ENCODE measurements at places on chromosomes 3 and 15.

GRCh38 chr15:66673410-66674322 is 28.4 kb upstream of the SMAD6 start:
- DNase-seq, result no peak

DNA sequence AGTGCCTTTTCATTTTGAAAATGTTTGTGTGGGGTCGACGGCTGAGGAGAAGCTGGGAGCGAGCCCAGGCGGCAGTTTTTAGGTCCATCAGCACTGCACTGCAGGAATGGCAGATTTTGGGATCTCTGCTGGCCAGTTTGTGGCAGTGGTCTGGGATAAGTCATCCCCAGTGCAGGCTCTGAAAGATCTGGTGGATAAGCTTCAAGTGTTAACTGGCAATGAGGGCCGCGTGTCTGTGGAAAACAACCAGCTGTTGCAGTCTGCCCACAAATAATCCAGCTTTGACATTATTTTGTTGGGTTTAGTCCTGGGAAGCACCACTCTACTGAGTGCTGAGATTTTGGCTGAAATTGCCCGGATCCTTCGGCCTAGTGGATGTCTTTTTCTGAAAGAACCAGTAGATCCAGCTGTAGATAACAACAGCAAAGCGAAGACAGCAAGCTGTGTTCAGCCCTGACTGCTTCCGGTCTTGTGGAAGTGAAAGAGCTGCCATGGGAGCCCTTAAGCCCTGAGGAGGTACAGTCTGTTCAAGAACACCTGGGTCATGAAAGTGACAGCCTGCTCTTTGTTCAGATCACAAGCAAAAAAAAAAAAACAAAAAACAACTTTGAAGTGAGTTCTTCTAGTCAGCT is 13.1 kb upstream of the ANP32A start:
- no peak for DNase-seq

DNA sequence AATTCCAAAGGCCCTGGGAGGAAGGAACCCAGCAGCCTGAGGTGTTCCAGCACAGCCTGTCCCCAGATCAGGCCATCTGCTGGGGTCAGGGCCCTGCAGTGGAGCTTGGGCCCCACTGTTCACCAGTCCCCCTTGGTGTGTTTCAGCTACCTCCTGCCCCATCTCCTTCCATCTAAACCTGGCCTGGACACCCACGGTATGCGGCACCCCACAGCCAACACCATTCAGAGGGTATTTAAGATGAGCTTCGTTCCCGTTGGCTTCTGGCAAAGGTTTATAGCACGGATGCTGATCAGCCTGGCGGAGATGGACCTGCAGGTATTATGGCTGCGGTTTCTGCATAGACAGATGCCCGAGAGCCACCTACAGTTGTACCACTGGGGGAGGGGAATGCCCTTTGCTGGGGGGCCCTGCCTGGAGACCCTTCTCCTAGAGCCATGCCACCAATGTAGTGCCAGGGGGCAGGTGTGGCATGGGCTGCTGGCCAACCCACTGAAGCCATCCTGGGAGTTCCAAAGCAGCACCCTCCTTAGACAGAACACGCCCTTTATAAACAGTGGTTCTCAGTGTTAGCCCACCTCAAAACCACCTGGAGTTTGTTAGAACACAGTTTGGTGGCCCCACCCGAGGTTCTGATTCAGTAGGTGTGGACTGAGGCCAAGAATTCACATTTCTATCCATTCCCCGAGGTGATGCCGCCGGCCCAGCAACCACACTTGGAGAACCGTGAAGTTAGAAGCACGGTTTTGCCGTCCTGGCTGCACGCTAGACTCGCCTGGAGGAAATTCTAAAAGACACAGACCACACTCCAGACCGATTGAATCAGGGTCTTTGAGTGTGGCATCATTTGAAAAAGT is 126.9 kb downstream of the LRRK1 start:
- no peak for DNase-seq

DNA sequence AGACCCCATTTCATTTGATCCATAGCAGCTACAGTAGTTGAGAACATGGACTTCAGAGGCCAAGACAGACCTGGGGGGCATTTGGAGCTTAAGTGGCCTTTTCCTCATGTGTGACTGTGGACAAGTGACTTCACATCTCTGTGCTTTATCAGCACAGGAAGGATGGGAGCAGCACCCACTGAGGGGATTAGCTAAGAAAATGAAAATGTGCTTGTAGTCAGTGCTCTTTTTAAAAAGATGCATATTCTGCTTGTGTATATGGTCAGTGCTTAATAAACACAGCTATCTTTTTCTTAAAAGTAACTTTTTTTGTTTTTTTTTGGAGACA is 34.5 kb downstream of the SLC6A6 start:
- no peak for DNase-seq

GRCh38 chr15:91928675-91929074 is 75.2 kb downstream of the SLCO3A1 start:
- no peak for DNase-seq

DNA sequence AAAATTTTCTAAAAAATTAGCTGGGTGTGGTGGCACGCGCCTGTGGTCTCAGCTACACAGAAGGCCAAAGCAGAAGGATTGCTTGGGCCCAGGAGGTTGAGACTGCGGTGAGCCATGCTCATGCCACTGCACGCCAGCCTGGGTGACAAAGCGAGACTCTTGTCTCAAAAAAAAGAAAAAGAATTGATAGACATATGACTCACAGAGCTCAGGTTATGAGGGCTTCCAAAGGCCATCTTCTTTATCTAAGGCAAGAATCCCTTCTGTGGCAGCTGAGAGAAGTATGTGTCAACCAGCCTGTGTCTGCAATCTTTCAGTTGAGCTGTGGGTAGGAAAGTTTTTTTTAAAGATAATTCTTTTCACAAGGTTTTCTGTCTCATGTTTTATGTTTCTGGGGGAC is 53.9 kb downstream of the MRPS25 start:
- DNase-seq, result no peak

DNA sequence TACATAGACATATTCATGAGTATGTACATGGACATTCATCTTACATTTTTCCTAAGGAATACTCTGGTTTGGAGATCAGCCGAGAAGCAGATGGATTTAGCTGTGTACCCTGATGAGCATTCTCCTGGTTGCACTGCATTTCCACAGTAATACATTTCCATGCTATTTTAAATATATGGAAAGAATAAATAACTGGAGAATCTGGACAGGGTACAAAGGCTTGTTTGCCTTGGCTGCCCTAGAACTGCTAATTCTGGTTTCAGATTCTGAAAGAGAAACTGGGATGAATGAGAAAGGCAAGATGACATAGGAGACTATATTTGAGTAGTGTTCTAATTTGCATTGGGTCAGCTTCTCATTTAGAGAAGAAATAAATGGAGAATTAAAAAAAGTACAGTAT is 190.8 kb upstream of the FAM3D start:
- no peak for DNase-seq

- DNase-seq, result no peak
These were observed 419.8 kb downstream of the NSUN3 start for GRCh38 chr3:94482686-94483085.

- DNase-seq, result no peak
These were observed 407.6 kb downstream of the ZIC1 start for GRCh38 chr3:147816752-147817151.

DNA sequence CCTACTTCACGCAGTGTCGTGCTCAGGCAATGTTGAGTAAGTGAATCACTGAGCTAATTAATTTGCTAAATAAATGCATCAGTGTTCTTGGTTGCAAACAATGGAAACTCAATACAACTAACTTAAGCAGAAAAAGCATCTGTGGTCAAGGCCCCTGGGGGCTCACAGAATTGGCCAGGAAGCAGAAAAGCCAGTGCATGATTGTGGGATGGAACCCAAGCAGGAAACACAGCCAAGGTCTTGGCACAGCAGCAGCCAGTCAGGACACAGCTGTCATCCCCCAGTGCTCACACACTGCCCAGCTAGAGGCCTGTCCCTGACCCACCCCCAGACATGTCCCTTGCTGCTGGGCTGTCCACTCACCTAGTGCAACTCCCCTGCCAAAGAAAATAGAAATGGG is 85.9 kb downstream of the AQP9 start:
- no peak for DNase-seq

GRCh38 chr3:40377822-40378221 is 9.2 kb upstream of the ENTPD3 start:
- DNase-seq, result no peak

- no peak for DNase-seq
These were observed 32.1 kb upstream of the HEG1 start for GRCh38 chr3:125087768-125088391.

GRCh38 chr3:71294919-71295318 is 288.6 kb downstream of the FOXP1 start:
- no peak for DNase-seq

GRCh38 chr3:148612278-148612677 is 85.4 kb upstream of the AGTR1 start:
- DNase-seq, result no peak

DNA sequence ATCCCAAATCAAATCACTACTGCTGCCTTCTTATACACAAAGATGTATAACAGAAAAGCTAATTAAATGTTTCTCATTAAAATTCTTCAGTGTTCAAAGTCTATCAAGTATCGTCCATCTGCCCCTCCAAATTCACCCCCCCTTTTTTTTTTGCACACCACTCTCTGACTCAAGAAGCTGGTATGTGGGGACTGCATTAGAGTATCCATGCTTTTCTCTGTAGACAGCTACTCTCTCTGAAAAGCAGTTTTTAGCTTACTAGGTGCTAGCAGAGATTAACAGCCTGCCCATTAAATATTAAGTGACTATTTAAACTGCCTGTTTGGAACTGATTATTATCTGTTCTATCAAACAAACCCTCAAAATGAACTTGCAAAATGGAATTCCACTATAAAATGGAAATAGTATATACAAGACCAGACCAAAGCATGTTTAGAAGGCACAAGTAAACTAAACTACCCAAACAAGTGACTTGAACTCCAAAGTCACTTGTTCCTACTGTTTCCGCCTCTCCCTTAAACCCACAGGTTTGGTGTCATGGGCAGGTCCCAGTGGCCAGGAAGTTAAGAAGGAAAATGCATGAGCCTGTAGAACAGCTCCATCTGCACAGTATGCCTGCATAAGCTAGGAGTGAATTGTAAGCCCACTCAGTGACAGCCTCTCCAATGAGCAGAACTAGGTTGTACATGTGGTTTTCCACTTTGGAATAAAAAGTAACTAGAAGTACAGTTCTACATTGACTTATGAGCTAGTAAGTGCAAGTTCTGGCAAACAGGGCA is 32.5 kb downstream of the GBE1 start:
- no peak for DNase-seq

- no peak for DNase-seq
These were observed 18.6 kb upstream of the PRSS50 start for GRCh38 chr3:46736006-46736872.

DNA sequence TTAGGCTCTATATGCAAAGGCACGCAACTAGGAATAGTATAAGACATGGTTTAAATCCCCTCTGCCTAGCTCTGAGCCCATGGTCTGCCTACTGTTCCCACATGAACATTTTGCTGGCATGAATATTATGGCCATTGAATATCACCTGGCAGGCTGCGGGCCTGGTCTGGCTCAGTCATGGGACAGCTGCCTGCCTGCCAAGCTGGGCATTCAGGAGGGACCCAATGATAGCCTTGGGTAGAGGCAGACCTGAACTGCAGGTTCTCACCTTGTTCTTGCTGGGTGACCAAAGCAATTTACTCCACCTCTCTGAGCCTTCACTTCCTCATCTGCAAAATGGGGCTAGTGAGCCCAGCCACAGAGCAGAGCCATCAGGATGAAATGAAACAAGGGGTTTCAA is 11.3 kb downstream of the RBP1 start:
- DNase-seq, result no peak

- DNase-seq, result no peak
These were observed 16.1 kb downstream of the ERICH6 start for GRCh38 chr3:150687613-150688012.

- DNase-seq, result no peak
These were observed 103.7 kb upstream of the NR2E3 start for GRCh38 chr15:71706461-71707229.

DNA sequence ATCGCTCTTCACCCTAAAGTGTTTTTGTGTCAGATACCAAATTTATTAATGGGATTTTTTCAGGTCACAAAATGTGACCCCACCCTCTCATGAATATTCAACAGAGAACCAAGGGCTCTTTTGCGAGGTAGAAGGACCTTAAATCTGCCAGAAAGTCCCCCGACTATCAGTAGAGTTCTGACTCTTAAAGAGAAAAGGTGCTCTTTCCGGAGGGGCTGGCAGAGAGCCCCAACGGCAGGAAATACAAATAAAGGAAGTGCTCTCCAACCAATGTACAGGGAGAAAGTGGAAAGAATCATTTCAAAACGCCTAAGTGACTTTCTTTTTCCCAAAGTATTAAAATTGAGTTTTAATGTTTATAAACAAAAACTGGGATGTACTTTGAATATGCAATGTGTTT is 517.2 kb downstream of the FOXP1 start:
- no peak for DNase-seq

DNA sequence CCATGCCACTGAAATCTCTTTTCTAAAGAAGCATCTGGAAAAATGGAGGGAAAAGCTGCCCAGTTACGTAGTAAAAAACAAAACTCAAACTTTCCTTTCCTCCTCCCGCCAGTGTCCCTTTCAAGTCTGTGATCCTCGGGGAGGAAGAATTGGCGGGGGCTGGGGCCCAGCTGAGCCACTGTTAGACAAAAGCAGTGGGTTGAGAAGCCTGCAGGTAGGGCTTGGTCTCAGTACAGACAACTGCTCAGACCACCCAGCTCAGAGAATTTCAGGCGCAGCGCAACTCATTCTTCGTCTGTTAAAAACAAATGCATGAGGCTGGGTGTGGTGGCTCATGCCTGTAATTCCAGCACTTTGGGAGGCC is 117.1 kb downstream of the MYLK start:
- no peak for DNase-seq

GRCh38 chr3:62562596-62562995 is 189.2 kb upstream of the FEZF2 start:
- no peak for DNase-seq

- DNase-seq, result no peak
These were observed 23.9 kb downstream of the CCDC13 start for GRCh38 chr3:42749025-42749752.

DNA sequence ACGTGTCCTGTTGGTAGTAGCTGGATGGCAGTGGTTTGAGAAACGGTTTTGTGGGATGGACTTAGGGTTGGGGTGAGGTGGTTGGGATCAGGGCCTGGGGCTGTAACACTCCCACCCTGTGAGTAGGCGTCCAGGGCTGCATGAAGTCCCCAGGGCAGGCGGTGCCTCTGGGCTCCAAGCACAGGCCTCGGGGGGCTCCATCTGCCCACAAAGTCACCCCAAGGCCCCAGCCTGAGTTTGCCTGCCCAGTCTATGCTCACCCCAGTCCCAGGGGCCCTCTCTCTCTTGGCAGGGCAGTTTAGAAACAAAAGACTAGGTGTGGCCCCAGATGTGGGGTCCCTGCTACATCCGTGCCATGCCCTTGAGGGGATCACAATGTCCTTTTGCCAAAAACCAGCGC is 86.9 kb upstream of the PRR23E start:
- no peak for DNase-seq

- DNase-seq, result no peak
These were observed 152.9 kb upstream of the GOLIM4 start for GRCh38 chr3:168248383-168249204.

DNA sequence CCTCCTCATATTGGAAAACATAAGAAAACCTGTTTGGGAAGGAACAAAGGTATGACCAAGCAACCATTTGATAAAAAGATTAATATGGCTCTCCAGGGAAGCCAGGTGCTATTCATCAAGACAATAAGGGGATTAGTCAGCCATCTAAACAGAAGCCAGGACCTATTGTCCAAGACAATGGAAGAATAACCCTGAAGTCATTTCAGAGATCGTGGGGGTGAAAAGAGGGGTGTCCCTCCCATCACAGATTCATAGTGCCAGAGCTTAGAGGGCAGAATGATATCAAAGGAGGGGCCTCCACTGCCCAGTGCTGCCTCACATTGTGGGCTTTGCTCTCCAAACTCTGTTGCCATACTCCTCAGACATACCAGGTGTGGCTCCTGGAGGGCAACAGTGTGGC is 73.5 kb downstream of the DAPK2 start:
- no peak for DNase-seq
